Retinal pigment epithelial cell (primary cell): ENCODE measurements at places on chromosomes 6 and 20.
A peak's percentile ranks its signal among the peaks of the same experiment; 100 is the strongest.

DNA sequence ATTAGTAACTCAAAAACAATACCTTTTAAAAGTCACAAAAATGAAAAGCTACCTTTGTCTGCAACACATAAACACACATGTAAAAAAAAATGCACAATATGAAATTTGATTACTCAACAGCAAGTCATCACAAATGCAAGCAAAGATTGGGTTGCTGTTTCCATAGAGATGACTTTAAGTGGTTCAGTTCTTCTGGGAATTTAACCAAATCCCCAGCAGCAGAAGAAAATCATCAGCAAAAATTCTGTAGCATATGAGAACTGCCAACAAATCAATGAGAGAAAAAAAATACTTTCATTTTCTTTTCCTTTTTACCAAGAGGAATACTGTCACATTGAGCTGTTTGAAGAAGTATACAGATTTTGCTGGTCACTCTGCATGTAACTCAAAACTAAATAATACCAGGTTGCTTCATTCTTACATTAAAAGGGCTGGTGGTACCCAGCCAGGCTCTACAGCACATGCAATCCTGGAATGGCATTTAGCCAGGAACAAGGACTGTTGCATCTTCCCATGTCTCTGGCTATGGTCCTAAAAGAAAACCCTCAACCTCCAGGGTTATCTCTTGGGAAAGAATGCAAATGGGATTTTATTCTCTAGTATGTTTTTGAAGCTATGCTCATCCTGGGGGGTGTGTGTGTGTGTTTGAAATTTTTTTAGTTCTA, 158.3 kb downstream of the OPRM1 start:
- peak; percentile 44 for DNase-seq

DNA sequence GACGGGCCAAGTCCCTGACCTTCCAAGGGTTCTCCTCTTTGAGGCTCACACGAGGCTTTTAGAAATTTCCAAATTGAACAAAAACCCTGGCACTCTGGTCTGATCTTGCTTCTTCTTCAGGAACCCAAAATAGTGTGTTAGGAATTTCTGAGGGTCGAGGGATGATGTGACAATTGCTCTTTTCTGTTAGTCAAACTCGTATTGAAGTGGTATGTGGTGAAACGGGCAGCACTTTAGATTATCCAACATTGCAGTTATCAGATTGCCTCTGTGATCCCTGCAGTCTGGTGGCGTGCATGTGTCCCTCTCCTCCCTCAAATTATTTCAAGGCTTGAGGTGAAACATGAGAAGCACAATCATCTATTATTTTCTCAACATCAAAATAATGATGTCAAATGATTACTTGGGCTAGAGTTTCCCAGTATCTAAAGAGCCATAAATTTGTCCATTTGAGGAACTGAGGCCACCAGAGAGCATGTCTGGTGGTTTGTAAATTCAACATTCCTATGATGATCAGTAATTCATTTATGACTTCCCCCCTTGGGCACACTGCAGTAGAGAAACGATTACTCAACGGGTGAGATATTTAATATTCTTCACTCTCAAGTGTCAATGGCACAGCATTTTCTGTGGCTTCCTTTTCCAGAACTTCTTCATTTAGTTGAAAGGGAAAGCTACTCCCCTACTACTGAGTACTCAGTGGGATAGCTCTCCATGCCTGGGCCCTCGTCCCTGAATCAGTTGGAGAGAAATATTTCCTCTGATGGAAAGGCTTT, 308.6 kb upstream of the MAP3K7 start:
- DNase-seq = no peak

DNA sequence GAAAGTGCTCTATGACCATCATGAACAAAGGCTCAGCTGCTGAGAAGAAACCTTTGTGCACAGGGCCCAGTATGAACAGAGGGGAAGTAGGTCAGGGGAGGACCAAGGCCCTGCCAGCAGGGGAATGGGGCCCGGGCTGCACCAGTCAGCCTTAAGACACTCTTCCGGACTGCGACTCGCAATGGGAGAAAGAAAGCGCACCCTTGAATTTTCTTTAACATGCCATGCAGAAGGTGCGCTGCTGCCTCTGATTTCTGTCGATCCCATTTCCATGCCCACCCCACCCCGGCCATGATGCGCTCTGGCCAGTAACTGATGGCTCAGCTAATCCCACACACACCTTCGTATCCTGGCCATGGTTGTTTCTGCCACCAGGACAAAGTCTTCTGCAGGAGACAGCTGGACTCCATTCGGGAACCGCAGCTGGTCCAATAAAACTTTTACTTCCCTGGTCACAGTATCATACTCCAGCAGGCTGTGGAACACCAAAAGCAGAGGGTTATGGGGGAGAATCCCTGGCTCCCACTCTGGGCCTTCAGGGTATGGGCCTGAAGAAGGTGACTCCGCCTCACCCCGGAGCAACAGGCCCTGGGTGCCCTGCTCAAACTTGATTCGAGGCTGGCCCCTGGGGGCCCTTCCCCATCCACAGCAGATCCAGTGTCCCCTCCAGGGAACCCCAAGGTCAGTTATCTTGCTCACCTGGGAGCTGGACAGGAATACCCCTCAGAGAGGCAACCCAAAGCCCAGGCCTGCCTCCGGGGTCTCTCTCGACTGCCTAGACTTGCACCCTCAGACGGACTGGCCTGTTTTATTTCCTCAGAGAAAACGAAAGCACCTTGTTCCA, 20.3 kb downstream of the CST7 start:
- DNase-seq = no peak

- no peak for DNase-seq
Measured at GRCh38 chr20:58610071-58610800, 40.8 kb upstream of the STX16 start.

DNA sequence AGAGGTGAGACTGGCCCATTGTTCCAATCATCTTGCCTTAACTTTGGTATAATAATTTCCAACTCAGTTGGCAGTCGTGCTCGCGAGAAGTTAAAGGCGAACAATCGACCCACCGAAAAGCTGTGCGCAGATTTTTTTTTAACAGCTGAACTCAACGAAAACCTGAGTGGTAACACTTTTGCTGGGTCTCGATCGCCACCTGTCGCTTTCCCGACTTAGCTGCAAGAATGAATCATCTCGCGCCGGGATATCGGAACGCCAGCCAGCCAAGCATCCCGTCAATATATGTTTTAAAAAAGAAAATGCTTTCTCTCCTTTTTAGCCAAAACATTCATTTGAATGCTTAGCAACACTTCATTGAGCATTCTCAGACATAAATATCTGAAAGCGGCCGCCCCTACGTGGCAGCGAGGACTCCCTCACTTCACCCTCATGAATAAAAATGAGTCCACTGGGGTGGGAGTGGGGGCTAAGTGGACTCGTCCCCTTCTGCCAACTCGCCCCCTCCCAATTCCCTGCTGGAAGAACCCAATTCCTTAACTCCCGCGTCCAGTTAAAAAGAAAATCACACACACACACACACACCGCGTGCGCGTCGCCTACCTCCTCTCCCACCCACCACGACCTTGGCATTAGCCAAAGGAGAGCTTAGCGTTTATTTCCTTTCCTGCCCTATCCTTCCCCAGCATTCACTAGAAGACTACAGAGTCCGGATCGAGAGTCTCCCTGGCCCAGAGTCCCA, 1.5 kb downstream of the COL12A1 start:
- DNase-seq = peak; percentile 58

GRCh38 chr6:1498491-1499113, 109.2 kb downstream of the FOXF2 start:
- DNase-seq = no peak

DNA sequence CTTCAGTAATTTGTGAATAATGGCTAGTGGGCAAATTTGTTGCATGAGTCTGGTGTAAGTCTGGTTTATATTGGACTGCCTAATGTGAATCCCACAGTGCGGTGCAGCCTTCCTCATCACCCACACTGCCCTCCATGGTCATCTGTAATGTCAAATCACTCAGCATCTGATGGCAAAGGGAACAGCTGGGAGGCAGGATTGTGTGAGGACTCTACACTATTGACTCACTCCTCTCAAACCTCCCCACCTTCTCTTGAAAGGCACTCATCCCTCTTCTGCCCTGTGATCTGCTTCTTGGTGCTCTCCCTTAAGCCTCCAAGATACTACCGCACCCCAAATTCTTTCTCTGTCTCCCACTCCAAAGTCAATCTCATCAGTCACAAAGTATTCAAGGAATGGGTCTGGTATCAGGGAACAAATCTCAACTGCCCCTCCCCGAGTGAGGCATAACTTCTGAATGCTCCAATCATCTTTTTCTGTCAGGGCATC, 146.0 kb upstream of the BEND6 start:
- peak; percentile 36 for DNase-seq

GRCh38 chr6:109690373-109690736, 647 bp downstream of the AK9 start:
- DNase-seq = no peak

DNA sequence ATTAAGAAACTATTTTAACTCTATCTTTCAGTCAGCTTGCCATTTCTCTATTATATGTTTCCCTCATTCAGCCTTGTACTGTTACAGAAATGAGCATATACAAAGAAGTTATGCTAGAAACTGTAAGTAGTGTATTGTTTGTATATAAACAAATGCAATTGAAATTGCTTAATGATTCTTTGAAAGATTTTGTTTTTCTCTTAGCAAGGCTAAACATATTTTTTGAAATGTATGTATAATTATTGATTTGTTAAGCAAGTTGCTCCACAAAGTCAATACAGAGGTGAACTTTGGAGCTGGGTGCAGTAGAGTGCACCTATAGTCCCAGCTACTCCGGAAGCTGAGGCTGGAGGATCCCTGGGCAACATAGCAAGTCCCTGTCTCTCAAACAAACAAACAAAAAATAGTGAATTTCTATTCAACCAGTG, 253.6 kb downstream of the RNGTT start:
- no peak for DNase-seq

- DNase-seq = no peak
Measured at GRCh38 chr20:10795286-10796026, 121.7 kb upstream of the JAG1 start.

GRCh38 chr6:22411376-22412105, 114.7 kb upstream of the PRL start:
- no peak for DNase-seq
